Motor neuron (in vitro differentiated cells): ENCODE measurements at places on chromosomes 16 and 17. TPM values are rescaled to one million over a fixed set of nuclear protein-coding genes. Genes with fewer than 3 reads are reported as not detected.

The SLC35G3 gene
- 0.10 and 0.18 TPM in 2 replicates for total RNA-seq

GRCh38 chr16:85090181-85090580 lies 22.1 kb downstream of the CIBAR2 start:
- no peak for ATAC-seq

GRCh38 chr16:30802936-30803335 lies 15.9 kb upstream of the ZNF629 start:
- ATAC-seq, result no peak

GRCh38 chr17:39045948-39046679 lies 78.9 kb upstream of the FBXO47 start:
- ATAC-seq, result no peak

GRCh38 chr16:85350973-85351372 lies 238.7 kb upstream of the CIBAR2 start:
- no peak for ATAC-seq

The EPX gene
- total RNA-seq, result 0.34 and 0.66 TPM in 2 replicates

DNA sequence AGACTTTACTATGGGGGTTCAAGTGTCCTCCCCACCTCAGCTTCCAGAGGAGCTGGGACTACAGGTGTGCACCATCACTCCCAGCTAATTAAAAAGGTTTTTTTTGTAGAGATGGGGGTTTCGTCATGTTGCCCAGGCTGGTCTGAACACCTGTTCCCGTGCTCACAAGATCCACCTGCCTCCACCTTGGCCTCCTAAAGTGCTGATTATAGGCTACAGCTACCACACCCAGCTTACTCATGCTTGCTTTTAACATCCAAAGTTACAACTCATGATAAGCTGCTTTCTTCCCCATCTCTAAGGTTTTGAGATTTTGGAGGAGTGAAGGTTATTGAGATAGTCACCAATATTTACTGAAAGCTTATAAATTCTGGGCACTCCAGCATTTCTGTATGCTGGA lies 2.6 kb downstream of the NUP88 start:
- ATAC-seq, result no peak

GRCh38 chr17:64941045-64941444 lies 21.8 kb upstream of the LRRC37A3 start:
- no peak for ATAC-seq
